ENCODE measurements at places on chromosomes 3 and 15.
A peak's percentile ranks its signal among the peaks of the same experiment; 100 is the strongest.

- DNase-seq, result peak; percentile 23
Observed at GRCh38 chr15:91854639-91854990, 1.1 kb downstream of the SLCO3A1 start.

DNA sequence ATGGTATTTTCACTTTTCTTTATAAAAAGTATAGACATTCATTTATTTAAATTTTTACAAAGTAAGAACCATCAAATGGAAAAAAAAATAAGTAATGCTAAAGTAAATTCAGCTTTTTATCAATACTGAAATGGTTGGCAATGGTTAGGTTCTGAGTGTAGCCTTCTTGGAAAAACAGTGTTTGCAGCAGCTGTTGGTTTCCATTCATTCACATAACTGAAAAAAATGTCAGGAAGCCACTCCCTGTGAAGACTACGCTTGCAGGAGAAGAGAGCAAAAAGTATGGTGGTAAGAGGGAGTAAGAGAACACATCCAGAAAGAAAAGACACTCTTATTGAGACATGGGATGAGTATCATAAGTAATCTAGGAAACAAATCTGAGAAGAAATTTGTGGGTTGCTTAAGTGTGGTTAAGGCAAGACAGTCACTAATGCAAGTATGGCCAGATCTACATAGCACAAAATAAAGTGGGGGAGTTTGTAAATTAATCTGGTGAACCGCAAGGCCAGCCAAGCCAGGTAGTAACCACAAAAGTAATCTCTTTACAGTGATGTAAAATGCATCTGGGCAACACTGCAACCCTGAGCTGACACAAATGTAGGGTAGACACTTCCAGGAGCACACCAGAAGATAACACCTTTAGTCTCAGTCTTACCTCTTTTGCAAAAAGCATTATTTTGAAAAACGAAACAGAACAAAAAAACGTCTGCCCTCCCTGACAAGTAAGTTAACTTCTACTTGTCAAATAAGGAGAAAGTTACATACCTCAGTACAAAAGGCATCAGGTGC lies 133.7 kb downstream of the IGSF11 start:
- DNase-seq, result no peak

- DNase-seq, result no peak
Observed at GRCh38 chr3:181292984-181293383, 303.4 kb upstream of the DNAJC19 start.

GRCh38 chr15:45796433-45796832 lies 161.6 kb downstream of the SQOR start:
- DNase-seq, result no peak

DNA sequence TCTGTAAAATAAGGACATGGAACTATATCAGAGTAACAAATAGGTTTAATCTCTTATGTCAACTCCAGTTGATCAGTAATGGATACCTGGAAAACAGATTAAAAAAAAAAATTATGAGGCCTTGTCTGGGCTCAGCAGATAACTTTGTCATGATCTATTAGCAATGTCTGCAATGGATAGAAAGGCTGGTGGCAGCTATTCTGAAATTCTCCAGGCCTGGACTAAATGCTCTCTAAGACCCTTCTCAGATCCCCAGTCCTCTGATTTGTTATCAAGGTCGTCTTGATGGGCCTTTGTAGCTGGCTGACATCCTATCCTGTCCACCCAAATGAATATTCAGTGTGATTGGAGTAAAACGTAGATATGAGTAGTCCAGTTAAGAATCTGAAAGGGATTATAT lies 13.7 kb downstream of the LRTM1 start:
- DNase-seq, result no peak

DNA sequence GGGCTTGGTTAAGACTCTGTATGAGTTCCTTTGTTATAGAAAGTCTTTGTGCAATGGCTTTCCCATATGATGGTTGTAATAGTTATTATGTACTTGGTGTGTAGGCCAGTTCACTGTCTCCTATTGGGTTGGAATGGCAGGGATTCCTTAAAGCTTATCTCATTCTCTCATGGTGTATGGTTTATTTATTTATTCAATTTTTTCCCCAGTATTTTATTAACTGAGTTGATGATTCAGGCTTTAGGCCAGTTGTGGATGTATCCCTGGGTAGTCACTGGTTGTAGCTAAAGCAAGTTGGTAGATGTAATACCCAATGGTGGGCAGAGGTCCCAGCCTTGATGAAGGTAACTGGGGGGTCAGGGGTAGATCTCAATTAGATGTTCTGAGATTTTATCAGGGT lies 349.4 kb downstream of the DOCK3 start:
- no peak for DNase-seq

DNA sequence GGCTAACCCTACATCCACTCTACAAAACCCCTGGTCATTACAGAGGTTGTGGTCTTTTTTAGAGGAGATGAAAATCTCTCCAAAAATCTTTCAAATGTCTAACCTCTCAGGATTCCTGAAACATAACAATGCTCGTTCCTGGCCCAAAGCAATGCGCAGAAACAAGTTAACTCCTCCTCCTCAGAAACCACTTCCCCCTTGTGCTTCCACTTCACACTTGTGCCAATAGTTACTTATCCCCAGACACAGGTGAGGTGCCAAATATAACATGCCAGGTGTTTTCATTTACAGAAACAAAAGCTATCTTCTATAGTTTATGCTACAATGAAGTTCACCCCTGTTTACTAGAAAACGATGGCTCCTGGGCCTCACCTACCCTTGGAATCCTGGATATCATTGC lies 6.2 kb downstream of the NDUFAF1 start:
- no peak for DNase-seq

DNA sequence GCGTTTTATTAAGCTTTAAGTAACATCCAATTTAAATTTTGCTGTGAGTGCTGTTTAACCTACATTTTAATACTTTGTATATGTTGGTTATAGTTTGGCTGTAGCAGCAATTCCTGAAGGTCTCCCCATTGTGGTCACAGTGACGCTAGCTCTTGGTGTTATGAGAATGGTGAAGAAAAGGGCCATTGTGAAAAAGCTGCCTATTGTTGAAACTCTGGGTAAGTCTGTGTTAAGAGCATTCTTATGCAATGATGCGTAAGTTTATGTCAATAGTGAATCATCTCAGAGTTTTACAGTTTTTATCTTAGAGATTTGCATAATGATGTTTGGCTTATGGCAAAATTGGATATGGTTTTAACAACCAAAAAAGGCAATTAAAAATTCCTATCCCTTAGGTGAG lies 62.7 kb downstream of the ASTE1 start:
- no peak for DNase-seq

- DNase-seq, result peak; percentile 81
Observed at GRCh38 chr15:58546066-58546591, 114.3 kb downstream of the LIPC start.

GRCh38 chr3:55629432-55629831 lies 142.3 kb upstream of the WNT5A start:
- no peak for DNase-seq

DNA sequence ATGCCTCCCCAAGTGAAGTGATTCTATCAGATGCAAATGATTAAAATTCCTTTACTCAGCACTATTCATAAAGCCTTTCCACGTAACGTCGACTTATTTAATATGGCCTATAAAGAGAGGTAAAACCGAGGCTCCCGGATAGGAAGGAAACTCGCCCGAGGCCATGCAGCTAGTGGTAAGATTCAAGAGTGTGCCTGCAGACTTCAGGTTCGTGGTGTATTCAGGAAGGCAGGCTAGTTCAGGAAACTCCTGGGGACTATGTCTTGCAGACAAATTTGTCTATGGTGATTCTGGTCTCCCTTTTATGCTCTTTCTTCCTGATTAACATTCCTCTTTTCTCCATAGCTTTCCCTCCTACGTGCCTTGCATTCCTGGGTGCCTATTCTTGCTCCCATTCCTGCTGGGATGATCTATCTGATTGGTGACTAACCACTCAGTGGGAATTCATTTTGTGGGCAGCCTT lies 150.7 kb downstream of the SST start:
- no peak for DNase-seq

DNA sequence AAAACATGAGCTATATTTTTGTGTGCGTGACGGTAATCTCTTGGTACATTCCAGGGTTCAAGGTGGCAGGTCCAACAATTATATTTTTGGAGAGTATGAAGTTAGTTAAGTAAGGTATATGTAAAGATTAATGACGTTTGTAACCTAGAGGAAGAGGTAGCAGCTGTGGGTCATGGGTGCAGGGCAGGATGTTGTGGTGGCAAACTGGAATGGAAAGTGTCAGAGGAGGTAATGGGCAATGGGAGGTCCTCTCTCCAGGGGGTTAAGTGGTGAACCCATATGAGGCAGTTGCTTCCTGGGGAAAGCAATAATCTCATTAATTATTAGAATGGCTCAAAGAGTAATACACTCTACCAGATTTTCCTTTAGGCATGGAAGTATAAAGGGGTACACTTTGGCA lies 1.0 kb upstream of the CD200R1L start:
- no peak for DNase-seq

GRCh38 chr3:73474619-73475018 lies 150.1 kb downstream of the PDZRN3 start:
- DNase-seq, result no peak

GRCh38 chr15:82763361-82764116 lies 42.3 kb downstream of the FSD2 start:
- no peak for DNase-seq

DNA sequence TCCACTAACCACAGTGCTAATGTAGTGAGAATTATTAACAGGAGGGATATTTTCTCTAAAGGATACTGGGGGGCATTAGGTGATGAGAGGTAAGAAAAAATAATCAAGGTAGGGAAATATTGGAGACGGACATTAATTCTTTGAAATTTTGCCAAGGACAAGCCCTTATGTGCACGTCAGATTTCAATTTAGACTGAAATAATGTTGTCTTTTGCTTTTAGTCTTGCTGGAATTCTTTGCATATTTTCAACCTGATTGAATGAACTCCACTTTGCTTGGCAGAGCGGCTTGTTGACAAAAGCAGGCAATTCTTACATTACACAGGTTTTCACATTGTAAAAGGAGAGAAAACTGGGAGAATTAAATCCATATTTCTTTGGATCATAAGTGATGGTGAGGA lies 25.0 kb upstream of the C3orf52 start:
- no peak for DNase-seq

DNA sequence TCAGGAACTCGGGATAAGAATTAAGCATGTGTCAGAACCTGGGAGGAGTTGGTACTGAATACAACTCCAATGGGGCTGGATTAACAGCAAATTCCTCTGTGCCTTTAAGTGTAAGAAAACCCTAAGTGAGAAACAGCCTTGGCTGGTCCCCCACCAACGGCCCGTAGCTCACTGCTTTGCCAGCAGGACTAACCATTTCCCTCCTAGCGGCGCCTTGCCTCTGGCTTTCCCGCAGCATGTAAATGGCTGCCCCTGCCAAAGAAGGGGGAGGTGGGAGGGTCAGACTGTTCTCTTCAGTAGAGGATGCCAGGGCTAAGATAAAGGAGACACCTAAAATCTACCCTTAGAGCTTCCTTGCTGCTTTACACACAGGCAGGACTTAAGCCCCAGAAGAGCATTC lies 51.0 kb upstream of the SH3GL3 start:
- peak; percentile 75 for DNase-seq

DNA sequence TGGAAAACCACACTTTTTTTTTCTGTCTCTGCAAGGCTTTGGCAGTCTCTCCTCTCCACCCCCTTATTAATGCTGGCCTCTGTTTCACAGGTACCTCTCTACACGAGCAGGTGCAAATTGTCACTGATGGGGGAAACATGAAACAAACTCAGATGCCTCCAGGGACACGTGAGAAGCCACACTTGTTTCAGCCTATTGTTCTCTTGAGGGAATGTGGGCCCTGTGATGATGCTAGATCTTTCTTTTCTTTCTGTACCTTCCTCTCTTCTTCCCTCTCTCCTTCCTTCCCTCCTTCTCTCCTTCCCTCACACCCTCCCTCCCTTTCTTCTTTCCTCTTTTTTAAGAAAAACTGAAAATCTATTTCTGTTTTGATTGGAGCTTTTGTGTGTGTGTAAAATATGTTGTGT lies 5.7 kb upstream of the BLM start:
- peak; percentile 10 for DNase-seq

DNA sequence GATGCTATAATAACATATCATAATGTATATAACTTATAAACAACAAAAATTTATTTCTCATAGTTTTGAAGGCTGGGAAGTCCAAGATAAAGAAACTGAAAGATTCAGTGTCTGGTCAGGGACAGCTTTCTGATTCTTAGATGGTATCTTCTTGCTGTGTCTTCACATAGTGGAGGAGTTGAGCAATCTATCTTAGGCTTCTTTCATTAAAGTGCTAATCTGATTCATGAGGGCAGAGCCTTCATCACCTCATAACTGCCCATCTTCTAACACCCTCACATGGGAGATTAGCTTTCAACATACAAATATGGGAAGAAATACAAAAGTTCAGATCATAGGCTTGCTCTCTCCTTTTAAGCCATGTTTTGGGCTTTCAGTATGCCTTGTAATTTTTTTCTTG lies 774.8 kb upstream of the EPHA6 start:
- no peak for DNase-seq

GRCh38 chr3:158531334-158531733 lies 39.7 kb upstream of the MLF1 start:
- DNase-seq, result no peak

- no peak for DNase-seq
Observed at GRCh38 chr3:129599073-129599472, 7.4 kb downstream of the PLXND1 start.

DNA sequence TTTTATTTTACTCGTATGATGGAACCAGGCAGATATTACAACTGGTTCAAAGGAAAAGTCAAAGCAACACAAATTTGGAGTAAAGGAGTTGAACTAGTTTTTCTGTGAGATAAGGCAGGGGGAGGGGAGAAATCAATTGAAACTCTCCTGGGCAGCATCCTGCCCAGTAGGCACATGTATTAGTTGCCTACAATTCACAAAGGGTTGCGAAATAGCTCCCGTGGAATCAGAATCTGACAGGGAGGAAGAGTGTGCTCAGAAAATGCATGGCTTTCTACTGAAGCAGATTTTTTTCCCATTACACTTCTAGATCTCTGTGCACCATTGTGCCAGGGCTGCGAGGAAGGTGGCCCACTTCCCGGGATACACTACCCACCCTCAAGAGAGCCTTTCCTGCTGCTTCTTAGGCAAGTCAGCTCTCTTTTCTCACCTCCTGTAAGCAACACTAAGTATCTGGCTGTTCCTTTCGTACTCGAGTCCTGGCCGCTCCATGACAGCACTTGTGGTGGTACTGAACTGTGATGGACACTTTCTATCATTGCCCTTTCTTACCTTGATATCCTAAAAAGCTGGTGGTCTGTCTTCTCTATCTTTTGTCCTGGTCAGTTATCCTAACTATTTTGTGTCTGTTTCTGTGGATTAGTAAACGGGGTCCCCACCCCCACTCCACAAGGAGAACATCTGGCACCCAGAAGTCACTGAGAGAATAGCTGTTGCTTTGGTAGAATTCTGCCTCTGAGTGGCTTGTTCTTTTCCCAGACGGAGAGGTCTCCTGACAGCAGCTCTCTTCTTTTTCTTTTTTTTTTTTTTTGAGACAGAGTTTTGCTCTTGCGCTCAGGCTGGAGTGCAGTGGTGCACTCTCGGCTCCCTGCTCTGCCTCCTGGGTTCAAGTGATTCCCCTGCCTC lies 74.8 kb downstream of the RPL39L start:
- DNase-seq, result no peak

GRCh38 chr3:83941990-83942745 lies 1016.6 kb upstream of the CADM2 start:
- no peak for DNase-seq

GRCh38 chr3:149604125-149604875 lies 53.5 kb downstream of the WWTR1 start:
- DNase-seq, result no peak
